Fibroblast of mammary gland (primary cell): ENCODE measurements at places on chromosomes 7 and 10.

DNA sequence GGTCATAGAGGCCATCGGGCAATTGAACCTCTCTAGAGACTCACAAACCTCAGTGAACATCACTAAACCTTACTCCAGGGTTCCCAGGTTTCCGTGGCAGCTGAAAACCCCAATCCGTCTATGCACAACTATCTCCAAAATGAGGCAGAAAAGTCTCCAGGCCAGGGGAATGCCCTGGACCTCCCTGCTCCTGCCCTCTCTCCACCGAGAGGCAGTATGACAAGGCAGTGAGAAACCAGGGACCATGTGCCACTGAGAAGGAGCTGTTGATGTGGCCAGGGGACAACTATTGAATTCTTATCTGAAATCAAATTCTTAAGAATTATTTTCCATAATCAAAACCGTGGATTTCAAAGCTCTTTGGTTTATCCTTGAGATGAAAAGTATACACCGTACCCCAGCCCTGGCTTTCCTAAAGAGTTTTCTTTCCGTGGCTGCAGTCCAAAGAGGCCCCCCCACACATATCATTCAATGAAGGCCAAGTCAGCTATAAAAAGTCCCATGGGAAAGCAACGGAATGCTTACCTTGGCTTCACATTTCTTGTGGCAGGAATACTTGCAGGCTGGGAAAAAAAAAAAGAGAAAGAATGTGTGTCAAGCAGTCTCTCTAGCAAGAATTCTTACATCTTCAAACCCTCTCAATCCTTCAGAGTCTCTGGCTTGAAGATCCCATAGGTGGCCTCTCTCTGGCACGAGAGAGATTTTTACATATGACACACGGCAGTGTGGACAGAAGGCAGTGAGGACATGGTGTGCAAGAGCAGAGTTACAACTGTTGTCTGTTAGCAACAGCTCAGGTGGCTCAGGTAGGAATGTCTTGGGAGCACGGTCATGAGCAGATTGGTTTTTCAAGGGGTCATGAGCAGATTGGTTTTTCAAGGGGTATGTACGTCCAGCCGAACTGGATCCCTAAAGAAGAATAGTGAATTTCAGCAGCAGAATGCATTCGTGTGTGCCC lies 75.2 kb downstream of the TNS3 start:
- DNase-seq: no peak

- no peak for DNase-seq
Observed at GRCh38 chr7:126993626-126994213, 259.0 kb downstream of the GRM8 start.

DNA sequence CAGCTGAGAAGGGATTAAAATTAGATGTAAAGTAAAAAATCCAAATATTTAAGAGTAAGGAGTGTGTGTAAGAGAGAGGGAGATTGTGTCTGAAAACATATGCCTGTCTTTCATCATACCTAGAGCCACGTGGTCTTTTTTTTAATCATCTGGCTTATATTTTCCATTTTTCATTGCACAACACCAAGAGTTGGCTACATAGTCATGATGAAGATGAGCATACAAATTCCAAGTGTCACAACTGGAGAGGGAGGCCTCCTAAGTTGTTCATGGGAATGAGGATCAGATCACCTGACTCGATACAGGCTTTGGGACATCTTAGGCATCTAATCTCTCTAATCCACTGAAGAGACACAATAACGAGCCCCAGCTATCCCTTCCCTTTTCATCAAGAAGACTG lies 47.2 kb upstream of the CCDC3 start:
- DNase-seq: peak; percentile 22

DNA sequence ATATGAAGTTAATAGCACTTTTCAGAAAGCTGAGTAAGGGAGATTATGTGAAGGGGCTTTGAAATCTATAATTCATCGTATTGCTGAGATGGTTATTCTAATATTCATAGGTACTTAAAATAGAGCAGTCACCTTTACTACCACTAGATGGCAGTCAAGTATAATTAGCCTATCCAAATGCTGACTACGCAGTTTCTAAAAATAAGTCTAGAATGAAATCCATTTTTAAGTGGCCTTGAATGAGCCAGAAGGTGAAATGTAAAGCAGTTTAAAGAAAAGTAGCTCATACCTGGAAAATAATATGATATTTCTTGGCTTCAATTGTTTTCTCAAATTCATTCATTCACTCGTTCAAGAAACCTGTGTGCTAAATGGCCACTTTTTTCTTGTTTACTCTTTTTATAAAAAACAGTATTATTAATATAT lies 1277.1 kb downstream of the GATA3 start:
- peak; percentile 63 for DNase-seq

- DNase-seq: no peak
Observed at GRCh38 chr10:82245157-82245556, 370.2 kb downstream of the NRG3 start.

GRCh38 chr10:86179961-86180360 lies 186.6 kb downstream of the GRID1 start:
- no peak for DNase-seq
